ENCODE measurements at places on chromosomes 2 and 18.
A peak's percentile ranks its signal among the peaks of the same experiment; 100 is the strongest.

- DNase-seq, result no peak
Measured at GRCh38 chr2:156675896-156676295, 239.7 kb downstream of the GPD2 start.

DNA sequence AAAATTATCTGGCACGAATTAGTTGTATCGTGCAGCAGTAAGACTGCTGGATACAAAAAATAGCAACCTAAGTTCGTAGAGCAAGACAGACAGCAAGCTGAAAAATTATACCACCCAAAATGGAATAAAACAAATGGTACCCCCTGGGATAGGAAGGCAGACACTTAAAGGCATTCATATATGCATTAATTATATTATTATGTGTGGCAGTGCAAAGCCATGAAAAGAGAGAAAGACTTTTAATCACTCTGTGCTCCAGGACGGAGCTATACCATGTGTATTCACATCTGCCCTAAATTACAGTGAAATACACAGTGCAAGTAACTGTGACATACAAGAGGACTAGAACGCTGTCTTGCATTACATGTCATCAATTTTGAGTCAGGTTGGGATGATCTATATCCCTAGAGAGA, 235.9 kb downstream of the GULP1 start:
- no peak for DNase-seq

- DNase-seq, result peak; percentile 71
Measured at GRCh38 chr2:144508172-144508851, 11.6 kb downstream of the ZEB2 start.

DNA sequence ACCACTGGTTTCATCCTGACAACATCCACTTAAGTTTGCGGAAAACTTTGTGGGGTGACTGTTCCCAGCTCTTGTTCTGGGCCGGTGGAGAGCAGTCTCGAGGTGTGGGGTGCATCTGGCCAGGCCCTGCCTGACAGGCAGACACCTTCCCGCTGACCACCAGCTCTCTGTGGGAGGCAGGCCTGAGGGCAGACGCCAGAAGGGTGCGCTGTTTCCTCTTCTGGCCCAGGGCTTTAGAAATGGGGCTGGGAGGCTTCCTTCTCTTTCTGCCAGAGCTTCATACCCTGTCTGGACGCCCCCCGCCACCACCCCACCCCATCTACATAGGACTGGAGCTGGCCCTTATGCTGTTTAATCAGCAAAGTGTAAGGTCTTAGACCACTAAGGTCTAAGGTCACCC, 263.8 kb downstream of the LOXHD1 start:
- no peak for DNase-seq

- no peak for DNase-seq
Measured at GRCh38 chr18:44533071-44533470, 147.6 kb upstream of the SETBP1 start.

- DNase-seq, result no peak
Measured at GRCh38 chr2:224932522-224932921, 109.7 kb downstream of the DOCK10 start.

DNA sequence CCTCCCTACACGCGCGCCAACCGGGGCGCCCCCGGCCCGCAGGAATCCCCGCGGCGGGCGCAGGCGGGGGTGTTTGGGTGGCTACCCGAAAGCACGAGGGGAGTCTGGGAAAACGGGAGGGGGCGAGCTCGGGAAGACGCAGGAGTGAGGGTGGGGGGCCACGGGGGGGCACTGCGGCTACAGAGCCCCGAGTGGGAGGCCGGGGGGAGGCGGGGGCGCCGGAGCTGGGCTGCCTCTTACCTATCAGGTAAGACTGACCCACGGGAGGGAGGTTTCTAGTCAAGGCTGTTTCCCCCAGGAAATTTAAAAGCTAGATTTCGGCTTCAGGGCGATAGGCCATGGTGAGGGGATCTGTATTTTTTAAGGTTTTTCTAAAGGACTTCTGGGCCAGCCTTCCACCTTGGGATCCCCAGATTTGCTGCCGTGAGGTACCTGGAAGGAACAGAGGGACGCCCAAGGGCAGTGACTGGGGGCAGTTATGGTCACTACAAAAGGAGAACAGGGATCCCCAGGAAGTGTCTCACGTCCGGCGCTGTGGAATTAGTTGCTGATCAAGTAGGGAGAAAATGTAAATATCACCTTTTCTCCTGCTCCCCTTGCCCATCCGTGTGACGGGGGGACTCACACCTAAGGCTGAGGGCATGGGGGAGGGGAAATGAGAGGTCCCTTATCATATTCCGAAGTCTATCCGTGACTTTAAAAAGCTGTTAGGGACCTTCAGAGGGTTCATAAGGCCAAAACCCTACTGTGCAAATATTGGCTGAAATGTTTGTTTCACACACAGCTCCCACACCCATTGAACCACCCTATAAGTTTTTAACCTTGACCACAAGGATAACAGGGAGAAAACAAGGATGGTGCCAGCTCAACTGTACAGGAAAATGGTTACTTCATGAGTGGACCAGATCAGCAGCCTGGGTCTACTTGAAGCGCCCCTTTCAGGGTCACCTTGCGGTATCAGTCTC, 638 bp upstream of the IRS1 start:
- DNase-seq, result no peak

- no peak for DNase-seq
Measured at GRCh38 chr2:386406-387103, 98.7 kb upstream of the ALKAL2 start.

DNA sequence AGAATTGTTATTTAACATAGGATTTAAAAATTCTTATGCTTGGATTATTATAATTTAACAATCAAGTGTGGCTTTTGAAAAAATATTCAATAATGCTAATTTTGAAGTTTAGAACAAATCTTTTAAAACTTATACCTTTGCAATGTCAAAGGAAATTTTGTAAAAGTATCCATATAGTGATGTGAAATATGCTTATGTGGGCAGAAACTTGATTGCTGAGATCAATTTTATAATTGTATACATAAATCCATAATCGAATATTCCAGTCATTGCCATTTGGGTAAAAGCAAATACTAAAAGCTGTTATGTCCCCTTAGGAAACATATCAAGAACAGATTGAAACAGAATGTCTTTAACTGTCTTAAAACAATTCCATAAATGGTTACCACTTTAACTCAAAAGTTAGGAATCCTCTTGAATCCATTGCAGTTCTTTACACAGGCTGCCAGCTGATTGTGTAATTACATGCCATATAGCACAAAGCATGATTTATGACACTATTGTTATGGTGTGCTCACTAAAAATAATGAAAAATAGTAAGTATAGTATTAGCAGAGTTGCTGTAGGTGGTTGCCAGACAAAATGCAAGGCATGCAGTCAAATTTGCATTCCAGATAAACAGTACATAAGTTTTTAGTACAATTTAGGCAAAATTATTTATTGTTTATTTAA, 24.2 kb downstream of the PLCL1 start:
- no peak for DNase-seq

GRCh38 chr2:232386490-232386739, 7.9 kb downstream of the ALPP start:
- DNase-seq, result no peak

DNA sequence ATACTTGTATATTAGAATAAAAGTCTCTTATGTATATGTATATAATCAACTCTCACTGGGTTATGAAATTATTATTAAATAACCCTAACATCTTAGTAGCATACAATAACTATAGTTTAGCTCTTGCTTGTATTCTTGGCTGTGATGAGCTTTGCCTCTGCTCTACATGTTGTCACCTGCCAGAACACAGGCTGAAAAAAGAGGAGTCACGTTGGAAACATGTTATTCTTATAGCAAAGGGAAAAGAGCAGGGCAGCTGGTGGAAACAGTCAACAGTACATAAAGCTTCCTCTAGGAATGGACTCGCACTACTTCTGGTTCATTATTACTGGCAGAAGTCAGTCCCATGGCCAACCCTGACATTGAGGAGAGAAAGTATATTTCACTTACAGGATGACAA, 362.0 kb upstream of the KYNU start:
- DNase-seq, result no peak

DNA sequence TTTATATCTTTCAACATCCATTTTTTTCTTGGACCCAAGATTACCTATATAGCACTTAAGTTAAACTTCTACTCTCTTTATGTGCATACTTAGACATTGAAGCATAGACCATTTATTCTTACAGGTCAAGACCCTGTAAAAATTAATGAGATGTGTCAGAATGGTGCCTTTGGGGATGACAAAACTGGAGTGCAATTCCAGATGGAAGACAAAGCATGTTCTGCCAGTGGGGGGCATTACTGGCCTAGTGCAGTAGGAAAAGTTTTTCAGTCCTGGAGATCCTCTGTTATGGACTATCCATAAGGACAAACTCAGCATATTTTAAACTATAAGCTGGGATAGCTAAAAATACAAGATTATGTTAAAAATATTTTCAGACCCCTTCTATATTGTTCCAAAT, 57.8 kb upstream of the MMADHC start:
- no peak for DNase-seq

- no peak for DNase-seq
Measured at GRCh38 chr2:147083664-147084063, 761.2 kb upstream of the ACVR2A start.

DNA sequence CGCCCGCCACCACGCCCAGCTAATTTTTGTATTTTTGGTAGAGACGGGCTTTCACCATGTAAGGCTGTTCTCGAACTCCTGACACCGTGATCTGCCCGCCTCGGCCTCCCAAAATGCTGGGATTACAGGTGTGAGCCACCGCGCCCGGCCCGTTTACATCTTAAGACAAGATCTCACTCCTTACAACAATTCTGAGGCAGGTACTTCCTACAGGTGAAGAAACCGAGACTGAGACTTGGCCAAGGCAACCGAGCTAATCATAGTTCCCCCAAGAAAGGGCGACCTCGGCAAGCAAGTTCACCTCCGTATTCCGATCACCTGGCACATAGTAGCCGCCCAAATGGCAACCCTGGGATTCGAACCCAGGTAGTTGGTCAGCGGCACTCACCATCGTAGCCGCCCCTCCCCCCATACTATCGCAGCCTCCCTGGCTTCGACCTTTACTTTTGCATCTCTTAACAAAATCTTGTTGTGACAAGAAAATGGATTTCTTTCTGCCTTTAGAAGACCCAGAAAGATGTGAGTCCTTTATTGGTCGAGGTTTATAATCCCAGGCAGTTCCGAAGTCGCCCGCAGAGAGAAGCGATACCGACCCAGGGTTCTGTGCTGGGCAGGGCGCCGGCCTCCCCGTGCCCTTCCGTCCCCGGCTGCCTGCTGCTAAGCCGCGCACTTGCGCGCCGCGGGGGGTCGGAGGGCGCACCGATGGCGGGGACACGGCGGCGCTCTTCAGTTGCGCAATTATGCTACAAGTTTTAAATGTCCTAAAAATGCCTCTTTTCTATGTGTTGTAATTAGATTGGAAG, 1.1 kb upstream of the FZD5 start:
- no peak for DNase-seq

DNA sequence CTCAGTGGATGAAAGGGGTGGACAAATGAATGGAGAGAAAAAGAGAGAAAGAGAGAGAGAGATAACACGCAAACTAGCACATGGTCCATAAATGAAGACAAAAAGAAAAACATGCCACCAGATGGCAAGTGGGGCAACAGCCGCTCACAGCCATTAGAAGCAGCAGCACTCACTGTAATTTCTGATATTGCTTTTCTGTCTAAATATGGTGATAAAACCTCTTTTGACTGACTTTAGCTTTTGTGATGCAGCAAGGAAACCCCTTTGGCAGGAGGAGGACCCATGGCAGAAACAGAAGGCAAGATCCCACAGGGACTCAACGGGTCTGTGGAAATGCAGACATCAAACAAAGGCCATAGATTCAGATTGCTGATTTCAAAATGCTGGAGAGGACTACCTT, 88.0 kb upstream of the CDH20 start:
- DNase-seq, result no peak

GRCh38 chr2:172046866-172047565, 38.3 kb upstream of the DLX1 start:
- no peak for DNase-seq

- no peak for DNase-seq
Measured at GRCh38 chr2:237490009-237490711, 3.1 kb downstream of the MLPH start.

GRCh38 chr18:45896452-45896851, 70.7 kb downstream of the EPG5 start:
- DNase-seq, result no peak

GRCh38 chr2:53884883-53885282, 25.1 kb upstream of the GPR75 start:
- no peak for DNase-seq

DNA sequence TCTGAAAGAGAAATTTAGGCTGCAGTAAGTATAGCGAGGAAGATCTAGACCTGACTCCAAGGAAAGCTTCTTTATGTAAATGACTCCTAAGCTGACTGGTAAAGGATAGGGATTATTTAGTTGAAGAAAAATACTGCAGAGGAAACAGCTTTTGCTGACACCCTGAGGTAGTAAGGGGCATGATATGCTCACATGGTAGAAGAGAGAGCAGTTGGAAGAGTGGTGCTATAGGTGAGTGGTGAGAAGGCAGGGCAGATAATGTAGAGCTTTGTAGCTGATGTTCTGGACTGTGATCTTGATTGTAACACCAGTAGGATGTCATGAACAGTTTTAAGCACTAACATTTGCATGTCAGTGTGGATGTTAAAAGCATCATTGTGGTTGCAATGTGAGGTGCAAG, 639.1 kb upstream of the SLC39A10 start:
- DNase-seq, result no peak

DNA sequence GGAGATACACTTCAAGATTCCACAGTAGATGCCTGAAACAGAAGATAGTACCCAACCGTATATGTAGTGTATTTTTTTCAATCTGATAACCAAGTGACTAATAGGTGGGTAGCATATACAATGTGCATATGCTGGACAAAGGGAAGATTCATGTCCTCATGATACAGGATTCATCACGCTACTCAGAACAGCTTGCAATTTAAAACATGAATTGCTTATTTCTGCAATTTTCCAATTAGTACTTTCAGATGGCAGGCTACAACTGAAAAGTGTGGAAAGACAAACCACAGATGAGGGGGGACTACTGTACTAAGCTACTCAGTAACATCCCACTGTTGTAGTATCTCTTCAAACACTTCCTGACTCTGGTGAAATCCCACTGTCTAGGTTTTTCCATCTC, 3.7 kb downstream of the IER3IP1 start:
- no peak for DNase-seq

DNA sequence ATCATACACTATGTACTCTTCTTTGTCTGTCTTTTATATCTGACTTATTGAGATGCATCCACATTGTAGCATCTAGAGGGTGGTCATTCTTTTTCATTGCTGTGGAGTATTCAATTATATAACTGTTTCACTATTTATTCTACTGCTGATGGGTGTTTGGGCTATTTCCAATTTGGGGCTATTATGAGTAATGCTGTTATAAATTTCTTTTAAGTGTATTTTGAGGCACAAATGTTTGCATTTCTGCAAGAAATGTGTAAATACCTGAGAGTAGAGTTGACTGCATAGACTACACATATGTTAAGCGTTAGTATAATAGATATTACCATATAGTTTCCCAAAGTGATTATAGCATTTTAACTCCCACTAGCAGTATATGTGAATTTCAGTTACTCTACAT, 26.9 kb upstream of the PPP1R1C start:
- no peak for DNase-seq

- no peak for DNase-seq
Measured at GRCh38 chr2:239310401-239311061, 90.3 kb downstream of the HDAC4 start.
